ENCODE measurements at places on chromosomes 5 and 9.

- DNase-seq = no peak
These were observed 152.3 kb upstream of the OR13F1 start for GRCh38 chr9:104351726-104352125.

GRCh38 chr9:104104360-104104759 lies 10.3 kb downstream of the SMC2 start:
- no peak for DNase-seq

- no peak for DNase-seq
These were observed 5.9 kb downstream of the FAM163B start for GRCh38 chr9:133603135-133603927.

DNA sequence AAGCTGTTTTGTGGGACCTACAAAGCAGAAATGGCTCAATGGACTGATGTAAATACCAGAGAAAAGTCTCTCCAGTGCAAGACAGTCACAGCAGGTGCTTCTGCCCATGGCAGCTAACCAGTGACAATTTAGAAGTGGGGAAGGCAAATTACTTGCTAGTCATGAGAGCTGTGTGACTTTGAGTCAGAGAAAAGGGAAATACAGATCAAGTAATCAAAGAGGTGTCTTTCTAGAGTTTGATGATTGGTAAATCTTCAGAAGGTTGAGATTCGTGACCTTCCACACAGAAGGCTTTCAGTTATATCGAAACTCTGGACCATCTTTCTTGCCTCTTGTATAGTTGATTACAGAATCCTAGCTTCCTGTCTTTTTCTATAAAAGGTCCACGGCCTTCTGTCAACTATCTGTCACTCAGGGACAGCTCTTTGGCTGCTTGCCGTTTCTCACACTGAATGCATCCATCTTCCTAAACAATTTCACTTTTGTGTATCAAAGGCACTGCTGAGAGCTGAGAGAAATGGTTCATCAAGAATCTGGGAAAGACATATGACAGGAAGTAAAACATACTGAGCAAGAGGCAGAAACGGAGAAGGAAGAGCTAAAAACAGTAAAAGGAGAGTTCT lies 993.9 kb upstream of the ACO1 start:
- no peak for DNase-seq

- DNase-seq = no peak
These were observed 36.6 kb upstream of the KCNMB1 start for GRCh38 chr5:170425731-170426130.

- DNase-seq = no peak
These were observed 96.7 kb downstream of the PAX5 start for GRCh38 chr9:36937346-36937745.

DNA sequence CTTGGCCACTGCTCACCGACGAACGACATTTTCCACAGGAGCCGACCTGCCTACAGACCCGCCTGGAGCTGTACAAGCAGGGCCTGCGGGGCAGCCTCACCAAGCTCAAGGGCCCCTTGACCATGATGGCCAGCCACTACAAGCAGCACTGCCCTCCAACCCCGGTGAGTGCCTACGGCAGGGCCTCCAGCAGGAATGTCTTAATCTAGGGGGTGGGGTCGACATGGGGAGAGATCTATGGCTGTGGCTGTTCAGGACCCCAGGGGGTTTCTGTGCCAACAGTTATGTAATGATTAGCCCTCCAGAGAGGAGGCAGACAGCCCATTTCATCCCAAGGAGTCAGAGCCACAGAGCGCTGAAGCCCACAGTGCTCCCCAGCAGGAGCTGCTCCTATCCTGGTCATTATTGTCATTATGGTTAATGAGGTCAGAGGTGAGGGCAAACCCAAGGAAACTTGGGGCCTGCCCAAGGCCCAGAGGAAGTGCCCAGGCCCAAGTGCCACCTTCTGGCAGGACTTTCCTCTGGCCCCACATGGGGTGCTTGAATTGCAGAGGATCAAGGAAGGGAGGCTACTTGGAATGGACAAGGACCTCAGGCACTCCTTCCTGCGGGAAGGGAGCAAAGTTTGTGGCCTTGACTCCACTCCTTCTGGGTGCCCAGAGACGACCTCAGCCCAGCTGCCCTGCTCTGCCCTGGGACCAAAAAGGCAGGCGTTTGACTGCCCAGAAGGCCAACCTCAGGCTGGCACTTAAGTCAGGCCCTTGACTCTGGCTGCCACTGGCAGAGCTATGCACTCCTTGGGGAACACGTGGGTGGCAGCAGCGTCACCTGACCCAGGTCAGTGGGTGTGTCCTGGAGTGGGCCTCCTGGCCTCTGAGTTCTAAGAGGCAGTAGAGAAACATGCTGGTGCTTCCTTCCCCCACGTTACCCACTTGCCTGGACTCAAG lies 1.5 kb downstream of the CSF2 start:
- DNase-seq = peak; percentile 71

GRCh38 chr5:65987982-65988381 lies 61.6 kb downstream of the ERBIN start:
- DNase-seq = no peak

GRCh38 chr9:78314550-78314949 lies 17.6 kb downstream of the PSAT1 start:
- no peak for DNase-seq

GRCh38 chr5:158648631-158649030 lies 451.1 kb downstream of the EBF1 start:
- DNase-seq = no peak

- DNase-seq = peak; percentile 54
These were observed 76.5 kb upstream of the IL7R start for GRCh38 chr5:35780236-35780635.

- no peak for DNase-seq
These were observed 51.2 kb upstream of the ARRDC3 start for GRCh38 chr5:91434348-91434747.

DNA sequence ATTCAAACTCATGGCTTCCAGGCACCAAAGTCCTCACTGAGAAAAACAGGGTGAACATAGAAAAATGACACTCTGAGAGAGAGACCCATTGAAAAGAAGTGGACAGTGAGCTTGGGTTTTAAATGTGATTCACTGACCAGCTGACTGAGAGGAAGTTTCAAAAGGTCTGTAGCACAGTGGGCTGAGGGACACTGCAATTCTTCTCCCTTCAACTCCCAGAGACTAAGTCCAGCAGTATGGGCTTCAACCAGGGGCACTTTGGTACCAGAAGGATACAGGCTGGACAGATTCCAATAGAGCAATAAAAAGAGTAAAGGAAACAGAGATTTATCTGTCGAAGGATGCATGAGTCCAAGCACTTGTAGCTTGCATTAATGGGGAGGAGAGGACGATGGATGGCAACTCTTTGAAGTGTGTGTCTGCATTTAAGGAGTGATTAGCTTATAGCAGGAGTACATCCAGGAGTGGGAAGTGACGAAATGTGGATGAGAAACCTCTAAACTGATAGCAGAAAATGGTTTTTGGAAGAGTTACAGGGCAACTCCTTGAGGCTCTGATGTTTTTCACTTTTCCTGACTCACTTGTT lies 117.0 kb upstream of the ANKRD55 start:
- DNase-seq = no peak

- no peak for DNase-seq
These were observed 50.4 kb upstream of the RNF130 start for GRCh38 chr5:180121826-180122413.

DNA sequence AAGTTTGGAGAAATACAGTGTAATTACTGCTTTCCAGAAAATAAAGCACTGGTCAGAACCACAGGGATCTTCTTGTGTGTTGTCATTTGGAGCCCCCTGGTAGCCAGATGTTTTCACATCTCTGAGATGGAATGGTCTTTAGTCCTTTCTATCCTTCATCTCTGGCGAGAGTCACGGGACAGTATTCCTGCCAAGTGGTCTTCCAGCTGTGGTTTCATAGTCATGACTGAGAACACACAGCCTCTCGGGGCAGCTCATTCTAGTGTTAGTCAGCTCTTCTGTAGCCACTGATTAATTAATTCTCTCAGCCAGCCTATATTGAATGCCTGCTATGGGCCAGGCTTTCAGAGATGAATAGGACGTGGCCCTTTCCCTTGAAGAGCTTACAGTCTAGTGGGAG lies 34.1 kb downstream of the HMGXB3 start:
- no peak for DNase-seq

DNA sequence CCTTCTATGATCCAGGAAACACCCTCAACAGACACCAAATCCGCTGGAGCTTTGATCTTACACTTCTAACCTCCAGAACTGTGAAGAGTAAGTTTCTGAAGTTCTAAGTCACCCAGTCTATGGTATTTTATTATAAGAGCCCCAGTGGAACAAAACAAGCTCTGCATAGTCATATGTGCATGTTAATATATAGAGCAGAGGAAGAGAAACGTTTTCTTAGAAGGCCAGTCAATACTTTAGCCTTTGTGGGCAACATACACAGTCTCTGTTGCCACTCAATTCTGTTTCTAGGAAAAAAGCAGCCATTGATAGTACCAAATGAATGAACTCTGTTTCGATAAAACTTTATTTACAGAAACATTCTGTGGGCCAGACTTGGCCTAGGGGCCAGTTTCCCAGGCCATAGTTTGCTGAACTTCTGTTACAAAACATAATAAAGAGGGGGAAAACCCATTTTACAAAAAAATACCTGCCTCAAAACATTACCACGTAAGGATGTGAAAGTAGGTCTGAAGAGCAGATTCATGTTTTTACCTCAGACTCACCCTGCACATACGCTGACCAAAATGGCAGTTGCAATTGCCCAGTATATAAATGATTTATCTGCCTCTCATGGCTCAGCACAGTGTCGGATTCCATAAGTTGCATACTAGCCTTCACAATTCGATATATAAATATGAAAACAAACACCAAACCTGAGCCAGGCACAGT lies 350.5 kb downstream of the SLIT3 start:
- no peak for DNase-seq

GRCh38 chr5:23257656-23258055 lies 249.8 kb upstream of the PRDM9 start:
- no peak for DNase-seq

DNA sequence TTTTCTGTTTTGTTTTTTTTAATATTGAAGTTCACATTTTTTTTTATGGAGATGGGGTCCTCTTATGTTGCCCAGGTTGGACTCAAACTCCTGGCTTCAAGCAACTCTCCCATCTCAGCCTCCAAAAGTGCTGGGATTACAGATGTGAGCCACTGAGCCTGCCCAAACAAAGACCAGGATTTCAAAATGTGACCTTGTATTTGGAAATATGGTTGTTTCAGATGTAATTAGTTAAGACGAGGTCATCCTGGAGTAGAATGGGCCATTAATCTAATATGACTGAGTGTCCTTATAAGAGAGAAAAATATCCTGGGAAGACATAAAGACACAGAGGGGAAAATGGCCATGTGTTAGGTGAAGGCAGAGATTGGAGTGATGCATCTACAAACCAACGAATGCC lies 340.5 kb downstream of the RAB3C start:
- DNase-seq = no peak

DNA sequence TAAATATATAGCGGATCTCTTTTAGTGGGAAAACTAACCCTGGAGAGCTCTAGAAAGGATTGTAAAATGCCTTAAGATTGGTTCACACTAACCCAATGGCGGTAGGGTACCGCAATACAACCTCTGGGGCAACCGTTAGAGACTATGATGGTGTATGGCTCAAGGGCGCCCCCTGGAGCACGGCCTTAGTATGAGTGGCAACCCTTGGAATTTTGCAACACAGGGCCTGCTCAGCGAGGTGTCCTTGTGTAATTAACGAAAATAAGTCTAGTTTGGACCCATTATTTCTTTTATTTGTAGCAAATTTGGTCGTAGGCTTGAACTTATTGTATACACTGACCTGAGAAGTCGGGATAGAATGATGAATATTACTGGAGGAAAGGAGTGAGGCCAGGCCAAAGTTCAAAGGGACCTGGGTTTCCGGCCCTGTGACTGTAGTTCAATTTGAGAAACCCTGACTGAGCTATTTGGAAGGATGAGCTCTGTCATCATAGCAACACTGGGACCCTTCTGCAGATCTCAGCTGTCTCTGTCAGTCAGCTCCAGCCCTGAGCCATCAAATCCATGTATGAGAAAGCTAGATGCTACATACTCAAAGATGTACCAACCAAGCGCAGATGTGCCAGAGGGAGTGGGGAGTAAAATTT lies 54.8 kb downstream of the CAMK4 start:
- DNase-seq = peak; percentile 94

DNA sequence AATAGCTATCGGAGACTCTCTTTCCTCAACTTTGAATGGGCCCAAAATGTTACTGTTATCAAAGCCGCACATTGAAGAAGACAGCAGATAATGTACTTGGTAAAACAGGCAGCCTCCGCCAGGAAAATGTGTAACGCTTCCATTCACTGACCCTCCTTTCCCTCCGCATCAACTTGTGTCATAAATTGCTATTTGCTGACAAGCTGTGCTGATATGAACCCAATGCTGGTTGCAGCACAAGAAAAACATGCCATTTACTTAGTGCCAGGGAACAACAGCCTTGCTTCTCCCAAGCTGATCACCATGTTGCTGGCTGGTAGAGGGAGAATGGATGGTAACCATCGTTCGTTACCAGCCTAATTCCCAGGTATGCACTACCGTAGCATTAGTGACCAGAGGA lies 162.6 kb upstream of the PPP1R2B start:
- no peak for DNase-seq

DNA sequence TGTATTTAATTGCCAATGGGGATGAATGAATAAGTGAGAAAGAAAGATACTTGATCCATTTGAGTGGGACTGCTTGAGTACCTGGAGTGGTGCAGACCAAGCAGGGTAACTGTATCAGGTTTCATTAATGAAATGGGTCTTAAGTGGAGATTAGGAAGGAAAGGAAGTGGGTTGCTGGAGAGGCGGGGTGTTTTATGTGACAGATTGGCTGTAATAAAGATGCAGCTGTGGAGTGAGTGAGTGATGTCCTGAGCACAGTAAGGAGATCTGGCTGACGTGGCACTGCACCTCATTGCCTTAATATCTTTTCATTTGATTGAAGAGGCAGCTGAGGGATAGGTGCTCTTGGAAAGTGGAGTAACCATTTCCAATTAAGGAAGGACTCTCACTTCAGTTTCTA lies 161.0 kb upstream of the CCDC152 start:
- no peak for DNase-seq

DNA sequence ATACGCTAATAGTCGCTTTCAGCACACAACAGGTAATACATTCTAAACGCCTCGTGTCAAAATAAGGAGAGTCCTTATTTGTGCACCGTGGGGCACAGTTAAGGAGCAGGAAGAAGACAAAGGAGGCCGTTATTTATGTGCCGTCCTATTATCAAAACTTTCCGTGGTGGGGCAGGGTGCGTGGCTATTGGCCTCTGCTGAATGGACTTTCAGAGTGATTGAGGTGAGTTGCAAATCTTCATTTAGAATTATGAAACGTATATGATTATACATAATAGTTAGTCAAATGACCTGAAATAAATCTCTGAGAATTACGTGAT lies 833 bp downstream of the C5orf24 start:
- peak; percentile 39 for DNase-seq

DNA sequence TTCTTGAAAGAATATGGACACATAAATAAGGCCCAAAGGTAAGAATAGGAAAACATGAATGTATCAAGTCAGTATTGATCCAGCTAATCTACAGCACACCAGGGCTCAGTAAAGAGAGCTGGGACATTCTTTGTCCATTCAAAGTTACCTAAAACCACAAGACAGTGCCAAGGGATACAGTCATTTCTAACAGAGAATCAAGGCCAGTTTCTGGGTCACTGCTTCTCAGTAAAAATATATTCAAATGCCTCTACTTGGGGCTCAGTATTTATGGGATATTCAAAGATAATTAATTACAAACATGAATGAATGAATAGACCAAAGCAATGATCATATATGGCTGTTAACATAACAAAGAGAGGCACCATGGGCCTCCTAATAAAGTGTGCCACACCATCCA lies 34.9 kb downstream of the MTMR12 start:
- no peak for DNase-seq

Data from activated CD4-positive, alpha-beta T cell treated with anti-CD3 and anti-CD28 coated beads, Interleukin-2, amount 50 U/mL, for 48 hours (primary cell).